Ascending aorta (tissue), 2 donors: ENCODE measurements at places on chromosomes 6 and 20.

- H3K27ac ChIP-seq = no peak overlapping the region
- DNase-seq = no peak
- no peaks in the 10 kb centered on the region for H3K4me1 ChIP-seq
- H3K4me3 ChIP-seq = no peak overlapping the region
- H3K36me3 ChIP-seq = no peaks in the 10 kb centered on the region
- no peaks in the 10 kb centered on the region for H3K27me3 ChIP-seq
Measured at GRCh38 chr6:156729248-156729647, 47.9 kb upstream of the ARID1B start.

GRCh38 chr20:40563296-40563950 is 125.6 kb downstream of the MAFB start:
- no peak for DNase-seq
- H3K27ac ChIP-seq = no peak overlapping the region
- H3K4me1 ChIP-seq = peaks cover 13% of the 10 kb centered on the region
- no peaks in the 10 kb centered on the region for H3K36me3 ChIP-seq
- H3K4me3 ChIP-seq = no peak overlapping the region

DNA sequence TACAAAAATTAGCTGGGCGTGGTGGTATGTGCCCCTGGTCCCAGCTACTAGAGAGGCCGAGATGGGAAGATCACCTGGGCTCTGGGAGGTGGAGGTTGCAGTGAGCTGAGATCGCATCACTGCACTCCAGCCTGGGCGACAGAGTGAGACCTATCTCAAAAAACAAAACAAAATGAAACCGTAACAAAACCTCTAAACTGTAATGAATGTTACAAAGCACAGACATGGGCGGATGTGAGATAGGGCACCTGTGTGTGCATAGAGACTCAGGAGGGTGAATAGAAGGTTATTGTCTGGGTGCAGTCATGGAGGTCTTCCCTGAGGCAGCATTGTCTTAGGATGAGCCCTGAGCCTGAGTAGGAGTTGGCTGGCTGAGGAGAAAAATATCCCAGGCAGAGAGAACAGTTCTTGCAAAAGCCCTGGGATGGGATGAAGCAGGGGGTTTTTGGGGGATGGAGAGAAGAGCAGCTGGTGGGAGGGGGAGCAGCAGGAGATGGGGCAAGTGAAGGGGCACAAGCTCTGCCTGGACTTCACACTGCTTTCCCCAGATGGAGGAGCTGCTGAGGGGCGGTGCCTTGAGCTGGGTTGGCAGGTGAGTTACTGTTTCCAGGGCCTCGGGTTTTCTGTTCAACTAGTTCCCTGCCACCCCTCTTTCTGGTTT is 5.2 kb downstream of the BCAS4 start:
- no peak for DNase-seq
- no peaks in the 10 kb centered on the region for H3K4me1 ChIP-seq
- H3K27ac ChIP-seq = no peak overlapping the region
- no peaks in the 10 kb centered on the region for H3K36me3 ChIP-seq

- H3K36me3 ChIP-seq = no peaks in the 10 kb centered on the region
- no peaks in the 10 kb centered on the region for H3K4me1 ChIP-seq
- no peak overlapping the region for H3K4me3 ChIP-seq
- H3K27me3 ChIP-seq = no peaks in the 10 kb centered on the region
- DNase-seq = no peak
Measured at GRCh38 chr6:104816125-104816524, 43.6 kb downstream of the HACE1 start.

- no peaks in the 10 kb centered on the region for H3K27me3 ChIP-seq
- H3K4me1 ChIP-seq = no peaks in the 10 kb centered on the region
- peak overlapping the region; percentile 23 for H3K27ac ChIP-seq
- H3K36me3 ChIP-seq = no peaks in the 10 kb centered on the region
Measured at GRCh38 chr6:91299544-91300491, 712.9 kb upstream of the MAP3K7 start.
